Trophoblast cell (in vitro differentiated cells and primary cell): ENCODE measurements at places on chromosomes 7 and 10.

GRCh38 chr7:39910108-39910869 is 39.8 kb upstream of the CDK13 start:
- DNase-seq = peak; percentile 72

DNA sequence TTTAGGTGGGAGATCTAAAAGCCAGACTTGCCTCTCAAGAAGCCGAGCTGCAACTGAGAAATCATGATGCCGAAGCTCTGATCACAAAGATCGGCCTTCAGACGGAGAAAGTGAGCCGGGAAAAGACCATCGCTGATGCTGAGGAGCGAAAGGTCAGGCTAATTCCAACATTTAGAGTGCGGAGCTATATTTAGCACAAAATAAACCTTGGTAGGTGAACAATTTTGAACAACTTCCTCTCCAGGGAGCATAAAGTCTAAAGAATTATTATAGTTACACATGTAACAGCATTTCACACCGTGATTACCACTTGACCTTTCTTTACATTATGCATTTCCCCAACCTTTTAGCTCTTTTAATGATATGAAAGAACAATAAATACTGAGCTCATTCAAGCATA is 166.7 kb downstream of the CDCA7L start:
- no peak for DNase-seq

DNA sequence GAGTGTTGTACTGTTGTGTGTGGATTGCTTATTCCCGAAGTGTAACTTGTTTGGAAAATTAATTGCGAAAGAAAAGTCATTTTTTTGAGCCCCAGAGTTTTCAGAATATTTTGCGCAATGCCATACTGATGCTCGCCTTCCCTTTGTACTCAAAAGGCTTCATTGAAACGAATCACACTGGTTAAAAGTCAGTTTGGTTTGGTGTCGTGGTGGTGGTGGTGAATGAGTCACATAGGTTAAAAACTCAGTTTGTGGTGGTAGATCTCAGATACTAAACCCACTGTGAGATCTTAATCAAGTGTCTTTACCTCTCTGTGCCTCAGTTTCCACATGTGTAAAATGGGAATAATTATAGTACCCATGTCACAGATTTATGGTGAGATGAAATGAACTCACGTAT is 61.1 kb upstream of the IL6 start:
- no peak for DNase-seq

GRCh38 chr10:72485701-72486100 is 131.0 kb upstream of the DNAJB12 start:
- DNase-seq = no peak

DNA sequence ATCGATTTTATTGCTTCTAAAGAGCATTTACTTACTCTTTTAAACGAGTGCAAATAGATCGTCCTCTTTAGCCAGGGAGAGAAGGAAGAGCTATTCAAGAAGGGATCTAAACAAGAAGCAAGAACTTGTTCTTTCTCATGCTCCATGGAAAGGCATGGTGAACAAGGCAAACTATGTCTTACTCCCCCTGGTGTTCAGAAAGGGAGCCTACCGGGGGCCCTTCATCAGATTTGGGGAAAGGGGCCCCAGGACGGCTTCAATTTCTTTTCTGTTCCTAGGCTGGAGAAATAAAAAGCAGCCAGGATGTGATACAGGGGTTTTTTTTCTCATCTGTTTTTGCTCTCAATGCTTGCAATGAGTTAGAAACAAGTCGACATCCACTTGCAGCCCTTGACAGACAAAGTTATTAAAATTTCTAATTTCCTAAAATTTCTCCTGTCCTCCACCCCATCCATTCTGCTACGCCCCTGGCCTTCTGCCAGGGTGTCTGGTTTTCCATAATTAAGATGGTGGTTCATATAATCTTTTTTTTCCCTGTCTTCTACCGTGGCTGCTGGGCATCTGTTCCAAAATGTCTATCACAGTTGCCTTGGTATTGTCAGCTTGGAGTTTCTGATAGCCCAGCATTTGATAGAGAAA is 214.4 kb downstream of the CREB5 start:
- DNase-seq = peak; percentile 32

GRCh38 chr7:32164341-32164996 is 94.3 kb upstream of the PDE1C start:
- DNase-seq = peak; percentile 46

DNA sequence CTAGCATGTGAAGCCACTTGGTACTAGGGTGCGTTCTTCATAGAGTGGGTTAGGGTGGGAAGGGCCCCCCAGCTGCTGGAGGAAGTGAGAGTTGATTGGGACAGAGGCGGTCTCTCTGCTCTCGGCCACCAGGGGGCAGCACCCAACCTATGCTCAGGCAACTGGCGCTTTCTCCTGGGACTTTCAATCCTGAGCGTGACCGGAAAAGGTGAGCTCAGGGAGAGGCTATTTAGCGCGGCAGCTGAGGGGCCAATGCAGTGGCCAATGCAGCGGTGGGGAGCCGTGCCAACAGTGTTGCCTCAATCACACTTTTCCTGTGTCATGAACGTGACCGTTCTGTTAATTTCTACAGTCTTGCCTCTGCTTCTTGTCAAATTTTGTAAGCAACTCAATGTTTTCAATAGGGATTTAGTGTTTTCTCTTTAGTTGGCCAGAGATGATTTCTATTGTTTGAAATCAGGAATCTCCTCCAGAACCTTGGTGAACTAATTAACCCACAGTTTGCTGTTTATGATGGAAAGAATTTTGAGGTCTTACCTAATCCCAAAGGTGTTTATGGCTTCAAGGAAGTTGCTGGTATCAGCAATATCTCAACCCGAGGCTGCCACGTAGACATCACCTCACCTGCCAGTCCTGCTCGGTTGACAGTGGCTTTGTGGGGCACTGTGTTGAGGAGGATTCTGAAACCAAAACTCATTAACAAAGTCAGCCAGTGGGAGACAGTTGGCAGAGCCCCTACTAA is 67.9 kb upstream of the PDZD8 start:
- DNase-seq = peak; percentile 41

- DNase-seq = no peak
Measured at GRCh38 chr7:79968077-79968648, 166.5 kb upstream of the GNAI1 start.

DNA sequence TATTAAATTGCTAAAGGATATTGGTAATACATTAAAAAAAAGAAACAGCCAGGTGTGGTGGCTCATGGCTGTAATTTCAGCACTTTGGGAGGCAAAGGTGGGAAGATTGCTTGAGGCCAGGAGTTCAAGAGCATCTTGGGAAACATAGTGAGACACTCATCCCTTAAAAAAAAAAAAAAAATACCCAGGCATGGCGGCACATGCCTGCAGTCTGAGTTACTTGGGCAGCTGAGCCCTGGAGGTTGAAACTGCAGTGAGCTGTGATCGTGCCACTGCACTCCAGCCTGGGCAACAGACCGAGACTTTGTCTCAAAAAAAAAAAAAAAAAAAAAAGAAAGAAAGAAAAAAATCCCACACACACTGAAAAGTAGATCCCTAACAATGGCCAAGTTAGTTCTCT is 59.7 kb downstream of the MACC1 start:
- no peak for DNase-seq

GRCh38 chr10:27745732-27746396 is at the start of gene MKX:
Gene MKX, minus strand, starts transcription at chr10:27745819. Its CDS starts 2,404 bp downstream, at chr10:27743415.
- DNase-seq = peak; percentile 51

DNA sequence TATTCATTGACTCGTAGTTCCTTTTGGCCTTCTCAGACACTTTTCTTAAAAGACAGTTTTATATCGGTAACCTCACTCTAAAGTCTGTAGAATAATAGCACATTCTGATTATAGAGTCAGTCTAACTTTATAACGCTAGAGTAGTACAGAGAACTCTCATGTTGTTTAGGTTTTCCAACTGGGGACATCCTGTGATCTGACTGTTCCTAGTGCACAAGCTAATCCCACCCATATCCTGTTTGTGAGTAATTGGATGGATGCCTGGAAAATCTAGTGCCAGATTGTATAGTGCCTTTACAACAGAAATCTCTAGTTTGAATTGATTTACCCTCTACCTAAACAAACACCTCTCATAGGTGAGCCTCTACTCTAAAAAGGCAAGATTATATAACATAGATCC is 107.4 kb downstream of the ZEB1 start:
- DNase-seq = no peak

DNA sequence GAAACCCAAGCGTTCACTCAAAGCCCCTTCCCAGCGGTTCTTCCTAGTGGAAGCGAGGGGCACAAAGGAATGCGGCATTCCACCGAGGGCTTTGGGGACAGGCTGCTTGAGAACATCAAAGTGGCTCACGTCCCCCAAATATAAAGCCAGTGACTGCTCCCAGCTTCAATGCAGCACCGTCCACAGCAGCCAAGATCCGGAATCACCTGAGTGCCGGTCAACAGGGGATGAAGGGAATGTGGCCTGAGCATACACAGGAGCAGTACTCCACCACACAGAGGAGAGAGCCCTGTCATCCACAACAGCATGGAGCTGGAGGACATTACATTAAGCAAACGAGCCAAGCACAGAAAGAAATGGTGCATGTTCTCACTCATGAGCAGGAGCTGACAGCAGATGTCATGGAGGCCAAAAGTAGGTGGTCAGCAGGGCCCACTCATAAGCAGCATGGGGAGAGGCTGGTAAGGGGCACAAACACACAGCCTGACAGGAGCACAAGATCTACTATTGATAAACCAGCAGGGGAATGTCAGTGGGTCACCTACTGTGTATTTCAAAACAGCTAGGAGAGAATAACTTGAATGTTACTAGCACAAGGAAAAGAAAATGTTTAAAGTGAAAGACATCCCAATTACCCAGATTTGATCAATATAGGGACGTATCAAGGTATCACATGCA is 79.5 kb downstream of the DIP2C start:
- no peak for DNase-seq

- no peak for DNase-seq
Measured at GRCh38 chr10:96834120-96834519, 2.0 kb downstream of the LCOR start.

DNA sequence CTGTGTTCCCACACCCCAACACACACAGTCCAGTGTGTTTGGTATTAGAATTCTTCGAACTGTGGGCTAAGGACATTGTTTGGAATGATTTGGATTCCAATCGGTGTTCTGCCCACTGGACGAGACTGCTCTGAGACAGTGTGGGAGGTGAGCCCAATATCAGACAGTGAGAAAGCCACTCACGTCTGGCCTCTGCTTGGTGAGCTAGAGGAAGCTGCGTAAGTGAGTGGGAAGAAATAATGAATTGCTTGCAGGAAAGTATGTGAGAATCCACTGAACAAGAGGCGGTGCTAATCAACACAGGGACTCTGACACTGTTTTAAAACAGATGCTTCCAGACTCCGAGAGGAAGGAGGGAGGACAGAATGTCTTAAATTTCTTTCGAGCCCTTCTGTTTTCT is 675.0 kb upstream of the ANKRD30A start:
- DNase-seq = no peak
